ENCODE measurements at places on chromosomes 3 and 15.

- no peak for DNase-seq
Observed at GRCh38 chr3:21654662-21655061, 96.3 kb downstream of the ZNF385D start.

DNA sequence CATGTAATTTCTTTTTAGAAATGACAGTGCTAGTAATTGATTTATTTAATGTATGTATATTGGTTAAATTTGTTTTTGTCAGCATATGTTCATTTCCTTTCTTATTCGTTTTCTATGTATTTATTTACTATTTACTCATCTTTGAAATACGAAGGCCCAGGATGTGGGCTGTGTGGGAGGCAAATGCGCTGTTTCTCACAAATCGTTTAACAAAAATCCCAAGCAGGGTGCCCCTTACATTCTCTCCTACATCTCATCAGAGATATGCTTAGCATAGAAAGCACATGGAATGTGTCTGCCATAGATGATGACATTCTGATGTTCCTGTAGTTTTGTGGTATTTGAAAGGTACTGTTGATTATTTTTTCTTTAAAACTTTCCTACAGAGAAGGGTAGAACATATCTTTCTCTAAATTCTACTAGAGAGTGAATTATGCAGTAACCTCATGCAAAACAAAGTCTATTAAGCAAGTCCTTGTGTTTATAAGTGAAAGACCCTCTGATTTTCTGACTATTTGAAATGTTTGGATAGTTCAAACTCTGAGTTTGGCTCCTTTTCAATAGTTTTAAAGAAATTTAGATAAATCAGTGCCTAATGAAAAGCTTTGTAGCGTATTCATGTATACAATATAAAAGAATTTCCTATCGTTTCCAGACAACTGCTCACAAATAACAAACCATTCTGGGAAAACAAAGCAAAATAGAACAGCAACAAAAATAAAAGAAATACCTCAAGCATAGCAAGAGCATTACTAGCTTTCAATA is 111.1 kb upstream of the VGLL3 start:
- no peak for DNase-seq

GRCh38 chr3:147915057-147915456 is 505.9 kb downstream of the ZIC1 start:
- DNase-seq, result no peak

DNA sequence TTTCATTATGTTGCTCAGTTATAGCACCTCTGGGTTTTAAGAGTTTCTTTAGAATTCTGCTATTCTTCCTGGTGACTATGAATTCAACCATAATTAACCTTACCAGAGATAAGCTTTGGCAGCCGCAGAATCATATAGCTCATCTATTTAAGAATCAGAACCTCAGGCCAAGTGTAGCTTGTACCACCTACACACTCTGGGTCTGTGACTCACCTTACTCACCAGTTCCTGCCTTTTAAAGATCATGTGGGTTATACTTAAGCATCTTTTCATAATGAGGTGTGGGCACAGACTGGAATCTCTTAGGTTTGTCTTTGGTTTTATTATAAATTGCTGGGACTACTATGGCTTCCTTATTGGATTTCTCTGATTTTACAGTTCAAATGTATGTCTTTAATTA is 21.9 kb downstream of the CDV3 start:
- no peak for DNase-seq

GRCh38 chr3:187985647-187986046 is 168.3 kb upstream of the LPP start:
- DNase-seq, result no peak

DNA sequence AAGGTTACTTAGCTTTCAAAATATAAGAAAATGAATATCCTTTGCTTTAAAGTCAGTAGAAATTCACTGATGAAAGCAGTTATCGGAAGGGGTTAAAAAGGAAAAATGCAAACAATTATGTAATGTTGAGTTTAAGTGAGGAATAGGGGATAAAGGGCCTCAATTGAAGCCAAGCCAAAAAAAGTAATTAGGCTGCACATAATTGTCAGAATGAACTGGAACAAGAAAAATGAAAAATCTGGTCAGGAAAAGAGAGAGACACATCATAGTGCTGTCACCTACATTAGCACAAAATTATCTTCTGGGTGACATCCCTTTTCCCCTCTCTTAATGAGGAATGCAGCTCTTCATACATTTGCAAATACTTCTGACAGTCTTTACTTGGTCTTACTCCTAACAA is 48.8 kb upstream of the PIK3R4 start:
- DNase-seq, result no peak

GRCh38 chr3:186451371-186451770 is 89.3 kb upstream of the DGKG start:
- DNase-seq, result no peak

- DNase-seq, result no peak
Observed at GRCh38 chr3:108183971-108184370, 38.3 kb downstream of the IFT57 start.

- no peak for DNase-seq
Observed at GRCh38 chr3:24513463-24513862, 18.8 kb upstream of the THRB start.

DNA sequence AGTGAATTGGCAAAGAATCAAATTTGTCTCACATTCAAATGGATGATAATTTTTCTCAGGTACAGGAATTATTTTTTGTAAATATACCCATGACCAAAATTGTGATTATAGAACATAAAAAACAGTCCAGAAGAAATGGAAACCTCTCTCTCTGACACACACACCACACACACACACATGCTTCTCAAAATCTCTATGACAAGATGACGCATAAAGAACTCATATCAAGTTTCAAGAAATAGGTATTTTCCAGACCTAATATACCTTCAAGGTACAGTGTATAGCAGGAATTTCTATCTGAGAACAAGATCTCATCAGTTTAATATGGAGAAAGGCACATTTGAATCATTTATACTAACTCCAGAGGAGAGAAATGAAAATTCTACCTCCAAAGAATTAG is 1069.1 kb upstream of the ALCAM start:
- DNase-seq, result no peak

GRCh38 chr3:16604433-16604832 is 790 bp downstream of the DAZL start:
- no peak for DNase-seq

- no peak for DNase-seq
Observed at GRCh38 chr15:38843051-38843501, 278.5 kb upstream of the RASGRP1 start.

- DNase-seq, result no peak
Observed at GRCh38 chr15:33182926-33183325, 11.6 kb downstream of the FMN1 start.

Measured in NCI-H1417 treated with DMSO at 0.1 percent for 48 hours (cell line).